T-helper 9 cell (primary cell): ENCODE measurements at places on chromosomes 1 and 21.

- no peak for DNase-seq
Observed at GRCh38 chr1:185960422-185961321, 226.5 kb downstream of the HMCN1 start.

DNA sequence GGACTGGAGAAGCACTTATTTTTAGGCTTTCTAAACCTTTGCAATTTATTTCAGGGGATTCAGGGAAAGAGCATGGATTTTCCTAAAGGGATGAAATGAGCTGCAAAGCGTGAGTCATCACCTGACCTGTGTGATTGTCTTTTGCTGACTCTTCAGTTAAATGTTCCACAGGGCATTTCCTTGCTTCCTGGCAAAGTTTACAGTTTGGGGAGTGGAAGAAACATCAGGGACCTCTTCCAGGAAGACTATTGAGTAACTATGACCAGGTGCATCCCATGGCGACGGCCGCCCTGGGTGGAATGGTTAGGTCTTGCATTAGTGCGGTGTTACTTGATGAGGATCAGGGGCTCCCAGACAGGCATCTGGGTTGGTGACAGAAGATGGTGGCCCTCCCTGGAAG lies 79.5 kb upstream of the SIPA1L2 start:
- DNase-seq = no peak

- no peak for DNase-seq
Observed at GRCh38 chr1:19325368-19325957, 13.3 kb downstream of the SLC66A1 start.

DNA sequence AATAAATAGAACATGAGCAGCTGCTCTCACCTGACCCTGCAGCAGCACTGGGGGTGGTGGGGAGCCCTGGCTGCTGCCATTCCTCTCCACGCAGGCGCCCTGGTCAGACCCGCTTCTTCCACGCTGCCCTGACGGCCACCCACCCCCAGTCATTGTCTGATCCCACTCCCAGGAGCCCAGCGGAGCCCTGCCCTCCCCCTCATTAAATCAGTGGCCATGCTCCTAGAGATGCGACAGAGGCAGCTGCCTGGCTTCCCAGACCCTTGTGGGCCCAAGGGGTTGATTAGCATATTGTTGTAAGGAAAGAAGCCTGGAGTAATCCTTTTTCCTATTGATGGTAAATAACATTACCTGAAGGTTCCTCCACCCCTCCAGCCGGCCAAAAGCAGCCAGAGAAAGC lies 301.5 kb downstream of the RRAGC start:
- DNase-seq = no peak

- DNase-seq = no peak
Observed at GRCh38 chr1:167420510-167420909, 97.8 kb downstream of the CD247 start.

DNA sequence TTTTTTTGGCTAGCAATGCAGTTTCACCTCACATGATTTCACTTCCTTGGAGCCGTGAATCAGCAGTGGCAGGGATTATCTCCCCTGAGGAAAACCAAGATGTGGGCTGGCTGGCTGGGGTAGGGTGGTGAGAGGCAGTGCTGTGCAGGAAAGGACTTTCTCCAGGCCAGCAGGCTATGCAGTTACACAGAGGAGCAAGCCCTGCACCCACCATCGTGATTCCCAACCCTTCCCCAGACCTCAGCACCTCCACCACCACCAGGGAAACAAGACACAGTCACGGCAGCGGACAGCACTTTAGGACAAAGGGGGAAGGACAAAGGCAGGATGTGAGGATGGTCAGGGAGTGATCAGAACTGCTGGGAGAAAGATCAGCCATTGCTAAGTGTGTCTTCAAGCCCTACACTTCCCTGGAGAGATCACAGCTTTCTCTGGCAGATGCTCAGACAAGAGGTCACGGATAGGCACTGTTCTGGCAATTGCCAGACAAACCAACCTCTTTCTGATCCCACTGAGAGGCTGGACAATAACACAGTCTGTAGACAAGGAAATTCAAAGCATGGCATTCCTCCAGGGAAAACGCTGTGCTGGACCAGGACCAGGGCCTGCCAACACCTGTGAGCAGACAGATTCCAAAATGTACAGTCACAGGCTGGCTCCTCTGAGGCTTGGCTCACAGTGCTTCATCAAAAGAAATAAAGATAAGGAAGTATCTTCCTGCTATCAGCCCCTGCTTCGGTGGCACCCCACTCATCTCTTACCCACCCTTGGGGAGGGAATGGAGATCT lies 509.4 kb downstream of the SMYD3 start:
- DNase-seq = no peak

GRCh38 chr1:90823686-90824085 lies 106.6 kb upstream of the BARHL2 start:
- DNase-seq = no peak

GRCh38 chr1:42392967-42393848 lies 12.6 kb downstream of the RIMKLA start:
- no peak for DNase-seq
